ENCODE measurements at places on chromosomes 3 and 15. TPM values are rescaled to one million over a fixed set of nuclear protein-coding genes. Genes with fewer than 3 reads are reported as not detected.
A peak's percentile ranks its signal among the peaks of the same experiment; 100 is the strongest.

TYRO3 gene
- polyA plus RNA-seq, result 149 TPM

CPNE4 gene
- 0.19 TPM for polyA plus RNA-seq

TGM4 gene
- polyA plus RNA-seq, result 0.07 TPM

MKRN2OS gene
- 1.0 TPM for polyA plus RNA-seq

DNA sequence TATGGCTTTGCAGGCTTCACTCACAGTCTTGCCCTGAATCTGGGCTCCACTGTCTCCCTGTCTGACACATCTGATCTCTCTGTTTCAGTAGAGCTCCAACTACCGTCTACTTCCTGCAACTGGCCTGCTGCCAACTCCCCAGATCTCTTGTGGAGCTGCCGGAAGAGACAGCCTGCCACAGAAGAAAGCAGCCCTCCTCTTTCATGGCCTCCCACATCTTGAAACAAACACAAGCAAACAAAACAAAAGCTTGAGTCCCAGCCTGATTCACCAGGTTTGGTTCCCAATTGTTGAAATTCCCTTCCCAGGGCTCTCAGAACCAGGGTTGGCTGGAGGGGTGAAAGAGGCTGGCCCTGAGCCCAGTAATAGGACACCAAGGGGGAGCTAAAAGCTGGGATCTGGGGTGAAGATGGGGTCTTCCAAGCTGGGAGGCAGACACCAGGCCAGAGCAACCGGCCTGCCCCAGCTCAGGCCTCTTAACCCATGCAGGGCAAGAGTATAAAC lies 55.3 kb upstream of the CA12 start:
- peak; percentile 63 for DNase-seq

DNA sequence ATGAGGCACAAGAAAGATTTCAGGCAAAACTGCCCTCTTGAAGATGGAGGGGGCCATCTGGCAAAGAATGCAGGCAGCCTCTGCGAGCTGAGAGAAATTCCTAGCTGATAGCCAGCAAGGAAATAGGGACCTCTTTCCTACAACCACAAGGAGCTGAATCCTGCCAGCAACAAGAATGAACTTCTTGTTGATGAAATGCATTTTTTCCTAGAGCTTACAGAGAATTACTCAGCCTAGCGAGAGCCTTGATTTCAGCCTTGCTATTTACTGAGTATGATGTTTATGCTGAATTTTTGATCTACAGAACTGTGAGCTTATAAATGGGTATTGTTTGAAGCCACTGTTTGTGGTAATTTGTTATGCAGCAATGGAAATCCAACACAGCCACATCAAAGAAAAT lies 148.5 kb upstream of the NAALADL2 start:
- DNase-seq, result no peak

DNA sequence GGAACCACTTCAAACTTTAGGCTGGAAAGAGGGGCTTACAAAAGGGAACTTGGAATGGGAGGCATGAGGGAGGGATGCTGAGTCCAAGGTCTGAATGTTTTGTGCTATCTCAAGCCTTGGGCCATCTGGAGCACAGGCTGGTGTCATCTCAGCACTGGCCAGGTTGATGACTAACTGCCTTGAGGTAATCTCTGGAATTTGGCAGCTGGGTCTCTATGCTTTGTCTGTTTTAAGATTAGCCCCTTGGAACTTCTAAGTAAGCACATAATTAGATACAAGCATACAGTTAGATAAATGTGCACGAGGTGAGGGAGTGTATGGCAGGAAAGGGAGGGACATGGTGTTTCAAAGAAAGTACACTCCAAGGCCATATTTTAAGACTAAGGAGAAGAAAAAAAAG lies 252.4 kb upstream of the CCDC54 start:
- DNase-seq, result no peak

DNA sequence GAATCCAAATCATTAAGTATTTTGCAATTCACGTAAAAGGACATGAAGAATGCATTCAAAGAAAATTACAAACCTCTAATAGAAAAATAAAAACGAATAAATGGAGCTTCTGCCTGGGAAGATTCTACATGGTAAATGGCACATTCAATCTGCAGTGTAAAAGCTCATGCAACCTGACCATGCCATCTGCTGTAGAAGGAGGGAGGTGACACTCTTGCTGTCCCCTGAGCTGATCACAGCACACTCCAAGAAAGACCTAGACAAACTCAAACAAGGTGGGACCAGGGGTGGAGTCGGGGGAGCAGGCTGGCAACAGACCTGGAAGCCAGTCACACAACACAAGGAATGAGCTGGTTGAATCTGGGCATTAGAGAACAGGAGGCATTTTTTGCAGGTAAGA lies 101.8 kb downstream of the BDH1 start:
- DNase-seq, result no peak

DNA sequence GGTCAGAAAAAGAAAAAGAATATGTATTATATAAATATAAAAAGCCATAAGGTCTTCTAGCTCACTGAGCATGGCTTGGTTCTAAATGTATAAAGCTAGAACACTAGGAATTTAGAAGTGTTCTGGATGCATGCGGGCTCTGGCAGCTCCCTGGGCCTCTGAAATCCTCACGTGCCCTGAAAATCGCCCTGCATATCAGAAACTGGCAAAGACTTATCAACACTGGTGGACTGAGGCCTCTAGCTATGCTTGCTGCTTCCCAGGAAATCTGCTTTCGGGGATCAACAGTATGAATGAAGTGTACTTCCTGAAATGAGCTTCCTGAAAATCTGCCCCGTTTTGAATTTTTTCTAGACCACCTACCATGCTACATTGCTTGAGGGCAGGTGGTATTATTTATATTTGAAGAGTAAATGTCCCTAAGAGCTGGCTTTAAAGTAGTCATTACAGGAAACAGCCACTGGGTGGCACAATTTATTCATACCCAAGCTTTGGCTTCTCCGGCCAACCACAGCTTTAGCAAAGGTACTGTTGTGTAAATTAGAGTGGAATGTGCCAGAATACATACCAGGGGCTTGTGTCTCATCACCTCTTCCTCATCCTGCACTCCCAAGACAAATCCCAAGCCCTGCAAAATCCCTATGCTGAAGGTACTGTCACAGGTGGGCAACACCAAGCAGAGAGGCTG lies 17.7 kb downstream of the CRTAP start:
- DNase-seq, result peak; percentile 12

Data from right renal cortex interstitium (tissue), 3 donors.